ENCODE measurements at places on chromosomes 6 and 20. TPM values are rescaled to one million over a fixed set of nuclear protein-coding genes. Genes with fewer than 3 reads are reported as not detected.

DNA sequence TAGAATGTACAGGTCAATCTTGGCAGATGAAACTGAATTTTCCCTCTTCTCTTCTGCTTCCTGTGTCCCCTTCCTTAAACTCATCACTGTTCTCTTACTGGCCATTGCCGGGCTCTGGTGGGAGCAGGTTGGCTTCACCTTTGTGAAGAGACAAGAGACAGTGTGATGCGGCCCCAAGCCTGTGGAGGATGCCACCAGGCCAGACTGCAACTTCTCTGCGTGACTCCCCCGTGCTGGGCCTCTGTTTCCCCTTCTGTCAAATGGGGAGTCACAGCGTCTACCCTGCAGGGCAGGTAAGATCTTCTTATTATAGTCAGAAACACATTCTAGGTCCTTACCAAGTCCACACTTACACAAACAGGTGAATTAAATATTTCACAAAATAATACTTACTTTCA is 1.9 kb upstream of the LSM14B start:
- DNase-seq, result no peak

Gene CAPN11
- total RNA-seq, result not detected

DNA sequence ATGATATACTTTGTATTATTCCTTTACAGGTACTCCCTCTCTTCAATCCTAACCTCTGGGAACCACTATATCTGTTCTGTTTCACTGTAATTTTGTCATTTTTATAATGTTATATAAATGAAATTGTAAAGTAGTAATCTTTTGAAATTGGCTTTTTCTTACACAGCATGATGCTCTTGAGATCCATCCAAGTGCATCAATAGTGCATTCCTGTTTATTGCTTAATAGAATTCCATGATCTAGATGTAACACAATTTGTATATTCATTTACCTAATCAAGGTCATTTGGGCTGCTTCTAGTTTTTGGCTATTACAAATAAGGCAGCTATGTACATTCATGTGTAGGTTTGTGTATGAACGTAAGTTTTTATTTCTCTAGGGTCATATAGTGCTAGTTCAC is 174.6 kb downstream of the KHDC1L start:
- no peak for DNase-seq

GRCh38 chr20:57804470-57805250 is 94.8 kb upstream of the PMEPA1 start:
- no peak for DNase-seq

GRCh38 chr6:137226697-137227096 is 7.5 kb upstream of the IFNGR1 start:
- no peak for DNase-seq

GRCh38 chr6:43762966-43763695 is 6.9 kb upstream of the VEGFA start:
- DNase-seq, result no peak

DNA sequence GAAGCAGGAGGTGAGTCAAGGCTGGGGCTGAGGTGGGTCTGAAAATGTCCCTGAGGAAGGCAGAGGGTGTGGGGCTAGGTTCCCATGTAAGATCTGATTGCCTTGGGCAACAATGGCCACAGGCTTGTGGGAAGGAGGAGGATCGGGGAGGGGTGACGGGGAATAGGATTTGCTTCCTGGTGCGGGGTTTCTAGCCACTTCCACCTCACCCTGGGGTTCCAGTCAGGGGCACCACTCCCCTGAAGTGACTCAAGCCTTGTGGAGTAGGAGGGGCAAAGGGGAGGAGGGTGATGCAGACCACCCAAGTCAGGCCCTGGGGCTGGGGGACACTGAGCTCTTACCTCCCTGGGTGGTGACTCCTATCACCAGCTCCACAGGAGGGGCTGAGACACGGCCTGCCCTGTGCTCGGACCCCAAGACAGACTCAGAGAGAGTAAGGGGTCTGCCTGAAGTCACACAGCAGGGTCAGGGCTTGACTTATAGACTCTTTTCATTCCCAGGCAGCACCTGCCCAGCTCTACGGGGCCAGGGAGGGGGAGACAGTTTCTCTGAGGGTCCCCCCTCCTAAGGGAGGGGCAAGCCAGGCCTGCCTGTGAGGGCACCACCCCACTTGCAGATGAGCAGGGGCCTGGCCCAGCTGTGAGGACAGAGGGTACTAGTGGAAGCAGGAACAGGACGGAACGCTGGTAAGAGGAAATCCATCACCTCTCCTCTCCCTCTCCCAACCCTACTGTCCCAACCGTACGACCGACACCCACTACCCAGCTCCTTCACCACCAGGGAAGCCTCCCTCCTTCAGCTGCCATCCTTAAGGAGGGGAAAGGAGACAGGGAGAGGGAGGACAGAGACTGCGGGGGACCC is 12.4 kb upstream of the SPDEF start:
- DNase-seq, result no peak

GRCh38 chr6:163640641-163641040 is 226.1 kb downstream of the QKI start:
- no peak for DNase-seq

DNA sequence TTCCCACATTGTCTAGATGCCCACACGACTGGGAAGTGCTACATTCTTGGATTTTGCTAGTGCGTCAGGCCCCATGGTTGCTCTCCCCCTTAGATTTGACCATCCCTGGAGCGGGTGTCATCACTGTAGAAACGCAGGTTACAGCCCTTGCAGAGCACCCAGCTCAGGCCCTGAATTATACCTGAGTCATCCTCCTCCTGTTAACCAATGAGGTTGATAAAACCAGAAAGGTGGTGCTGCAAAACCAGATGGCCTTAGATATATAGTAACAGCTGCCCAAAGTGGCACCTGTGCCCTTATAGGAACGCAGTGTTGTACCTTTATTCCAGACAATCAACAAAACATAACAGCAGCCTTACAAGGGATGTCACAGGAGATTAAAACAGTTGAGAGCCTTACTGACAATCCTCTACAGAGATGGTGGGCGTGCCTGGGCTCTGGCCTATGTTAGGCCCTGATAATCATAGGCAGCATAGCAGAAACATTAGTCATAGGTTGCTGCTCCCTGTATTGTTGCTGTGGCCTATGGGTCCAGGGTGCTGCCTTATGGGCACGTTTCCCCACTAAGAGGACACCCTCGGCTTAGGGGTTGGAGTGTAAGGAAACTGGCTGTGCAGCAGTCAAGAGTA is 33.6 kb upstream of the HSF2 start:
- DNase-seq, result no peak

All from RPMI7951 (cell line).